AG04449 (cell line): ENCODE measurements at places on chromosomes 2 and 18.
A peak's percentile ranks its signal among the peaks of the same experiment; 100 is the strongest.

GRCh38 chr2:152580714-152581113, 136.5 kb downstream of the PRPF40A start:
- no peak for DNase-seq

DNA sequence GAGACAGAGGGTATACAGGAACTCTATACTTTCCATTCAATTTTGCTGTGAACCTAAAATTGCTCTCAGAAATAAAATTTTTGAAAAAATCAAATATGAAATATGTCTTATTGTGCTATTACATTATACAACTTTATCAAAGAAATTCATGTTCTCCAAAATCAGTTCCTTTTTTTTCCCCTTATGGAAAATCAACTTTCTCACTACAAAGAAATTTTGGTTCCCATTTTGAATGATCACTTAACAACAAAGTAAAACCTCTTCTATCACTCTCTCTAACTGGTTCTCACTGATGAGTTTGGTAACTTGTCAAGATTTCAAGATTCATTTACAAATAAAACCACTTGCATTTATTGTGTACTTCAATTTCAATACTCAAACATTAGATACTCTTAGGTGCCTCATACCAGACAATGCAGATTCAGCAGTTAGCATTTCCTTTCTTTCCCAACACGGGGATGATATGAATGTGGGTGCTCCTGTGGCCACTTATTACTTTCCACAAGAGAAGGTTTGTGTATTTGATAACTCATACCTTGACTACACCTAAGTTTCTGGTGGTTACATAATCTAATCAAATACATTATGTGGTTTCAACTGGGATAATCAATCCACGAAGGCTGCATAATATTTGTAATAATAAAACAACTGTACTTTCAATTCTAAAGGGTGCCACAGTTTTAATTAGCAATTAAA, 6.4 kb downstream of the PSME4 start:
- DNase-seq = no peak

DNA sequence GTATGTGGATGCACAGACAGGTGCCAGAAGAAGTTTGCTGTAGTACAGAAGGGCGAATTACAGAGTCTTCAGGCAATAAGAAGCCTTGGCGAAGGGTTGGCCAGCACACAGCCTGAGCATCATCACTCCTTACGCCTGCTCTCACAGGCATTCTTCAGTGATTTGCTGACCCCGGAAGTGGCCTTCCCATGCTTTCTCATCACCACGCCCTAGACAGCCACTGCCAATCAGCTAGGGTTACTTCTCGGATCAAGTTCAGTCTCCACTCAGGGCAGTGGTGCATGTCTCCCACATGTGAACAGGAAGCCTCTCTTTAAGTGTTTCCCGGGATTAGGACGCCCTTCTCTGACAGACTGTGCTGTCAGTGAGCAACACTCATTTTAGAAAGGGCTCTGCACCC, 81.8 kb downstream of the C1QL2 start:
- no peak for DNase-seq

- DNase-seq = no peak
Observed at GRCh38 chr2:102233132-102233884, 46.5 kb downstream of the IL1RL2 start.

DNA sequence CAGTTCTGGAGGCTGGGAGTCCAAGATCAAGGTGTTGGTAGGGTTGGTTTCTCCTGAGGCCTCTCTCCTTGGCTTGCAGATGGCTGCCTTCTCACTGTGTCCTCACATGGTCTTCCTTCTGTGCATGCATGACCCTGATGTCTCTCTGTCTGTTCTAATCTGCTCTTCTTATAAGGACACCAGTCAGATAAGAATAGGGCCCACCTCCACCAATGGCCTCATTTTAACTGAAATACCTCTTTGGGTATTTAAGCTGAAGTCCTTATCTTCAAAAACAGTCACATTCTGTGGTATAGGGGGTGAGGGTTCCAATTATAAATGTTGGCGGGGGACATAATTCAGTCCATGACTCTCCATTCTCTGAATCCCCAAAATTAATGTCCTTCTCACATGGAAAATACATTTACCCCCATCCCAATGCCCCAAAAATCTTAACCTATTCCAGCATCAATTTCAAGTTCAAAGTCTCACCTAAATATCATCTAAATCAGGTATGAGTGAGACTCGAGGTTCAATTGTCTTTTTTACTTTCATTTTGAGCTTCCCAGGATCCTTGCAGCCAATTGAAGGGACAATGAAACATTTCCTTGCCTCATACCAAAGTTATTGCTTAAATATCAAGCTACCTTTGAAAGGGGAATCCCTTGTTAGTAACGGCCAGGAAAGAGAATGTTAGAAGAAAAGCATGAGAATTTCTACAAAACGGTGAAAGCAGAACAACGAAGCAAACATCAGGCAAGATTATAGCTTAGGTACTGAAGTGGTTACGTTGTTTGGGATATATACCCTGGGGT, 20.6 kb upstream of the CNOT11 start:
- DNase-seq = no peak

DNA sequence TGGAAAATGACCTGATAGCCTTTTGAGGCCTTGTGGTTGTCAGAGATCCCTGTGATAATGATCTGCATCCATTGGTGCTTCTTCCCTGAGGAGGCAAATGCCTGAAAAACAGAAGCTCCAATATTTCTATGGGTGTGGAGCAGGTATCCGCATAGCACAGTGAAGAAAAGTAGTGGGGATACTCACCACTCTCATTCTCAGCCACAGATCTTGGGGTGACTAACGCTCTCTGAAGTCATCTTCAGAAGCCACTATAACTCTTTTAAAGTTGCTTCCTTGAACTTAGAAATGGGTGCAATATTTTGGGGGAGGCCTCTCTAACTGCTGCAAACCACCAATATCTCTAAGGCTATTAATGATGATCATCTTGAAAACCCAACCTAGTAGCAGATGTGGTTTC, 46.2 kb downstream of the ARHGAP15 start:
- no peak for DNase-seq

- no peak for DNase-seq
Observed at GRCh38 chr18:60064271-60064670, 164.5 kb downstream of the PMAIP1 start.

DNA sequence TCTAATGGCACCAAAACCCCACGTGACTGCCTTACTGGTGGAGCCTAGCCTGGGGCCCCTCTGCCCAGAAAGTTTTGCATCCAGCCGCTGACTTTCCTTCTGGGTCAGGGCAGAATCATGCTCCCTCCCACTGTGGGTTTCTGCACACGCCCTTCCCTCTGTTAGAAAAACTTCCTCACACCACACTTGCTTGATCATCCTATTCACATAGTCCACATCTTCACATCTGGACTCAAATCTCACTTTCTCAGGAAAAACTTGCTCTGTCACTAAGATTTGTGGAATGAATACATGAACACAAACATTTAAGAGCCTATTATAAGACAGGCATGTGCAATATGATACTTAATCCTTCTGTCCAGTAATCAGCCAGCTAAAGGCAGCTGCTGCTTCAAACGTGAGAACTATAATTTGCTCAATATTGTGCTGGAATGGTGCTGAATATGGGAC, 274.7 kb downstream of the RND3 start:
- DNase-seq = peak; percentile 55

DNA sequence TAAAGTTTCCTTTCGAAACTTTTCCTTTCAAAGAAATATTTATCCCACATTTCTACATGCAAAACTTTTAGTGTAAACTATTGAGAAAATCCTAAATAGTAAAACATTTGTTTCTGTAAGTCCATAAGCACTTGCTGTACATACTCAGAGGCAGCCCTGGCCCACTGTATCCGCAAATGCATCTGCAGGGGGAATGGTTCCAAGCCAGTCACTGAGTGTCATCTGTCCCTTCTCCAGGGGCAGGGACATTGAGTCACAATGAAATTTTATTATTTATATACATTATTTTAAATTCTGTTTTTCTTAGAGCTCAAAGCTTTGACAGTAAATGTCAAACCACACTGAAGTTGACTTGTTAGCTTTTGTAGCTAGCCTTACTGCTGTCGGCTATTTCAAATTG, 367.2 kb downstream of the MTX2 start:
- DNase-seq = no peak

DNA sequence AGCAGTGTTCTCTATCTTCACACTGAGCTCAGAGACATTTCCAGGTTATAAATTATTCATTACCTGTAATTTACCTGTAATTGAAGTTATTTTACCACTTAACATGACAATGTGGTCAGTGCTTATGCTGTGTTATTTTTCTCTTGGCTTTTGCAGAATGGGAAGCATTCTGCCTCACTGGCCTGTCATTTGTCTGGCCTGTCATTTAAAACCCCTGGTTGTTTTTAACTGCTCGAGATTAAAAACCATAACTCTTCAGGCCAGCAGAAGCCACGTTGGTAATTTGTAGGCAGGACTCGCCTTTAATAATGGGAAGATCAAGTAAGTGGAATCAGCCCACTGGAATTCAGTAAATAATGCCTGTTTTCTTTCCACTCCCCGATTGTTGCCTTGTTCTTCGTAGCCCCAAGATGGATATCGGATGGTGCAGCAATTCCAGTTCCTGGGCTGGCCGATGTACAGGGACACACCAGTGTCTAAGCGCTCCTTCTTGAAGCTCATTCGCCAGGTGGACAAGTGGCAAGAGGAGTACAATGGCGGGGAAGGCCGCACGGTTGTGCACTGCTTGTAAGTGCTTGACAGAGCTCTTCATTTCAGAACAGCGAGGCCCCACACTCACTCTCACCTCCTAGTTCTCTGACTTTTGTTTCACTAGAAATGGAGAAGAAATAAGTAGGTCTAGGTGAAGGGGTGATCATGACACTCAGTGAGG, 222.4 kb upstream of the RAB12 start:
- DNase-seq = no peak

DNA sequence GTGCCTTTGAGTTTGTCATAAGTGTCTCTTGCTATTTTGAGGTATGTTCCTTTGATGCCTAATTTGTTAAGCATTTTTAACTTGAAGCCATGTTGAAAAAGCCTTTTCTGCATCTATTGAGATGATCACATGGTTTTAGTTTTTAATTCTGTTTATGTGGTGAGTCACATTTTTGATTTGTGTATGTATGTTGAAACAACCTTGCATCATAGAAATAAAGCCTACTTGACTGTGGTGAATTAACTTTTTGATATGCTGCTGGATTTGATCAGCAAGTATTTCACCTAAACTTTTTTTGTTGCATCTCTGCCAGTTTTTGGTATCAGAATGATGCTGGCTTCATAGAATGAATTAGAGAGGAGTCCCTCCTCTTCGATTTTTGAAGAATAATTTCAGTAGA, 469.7 kb downstream of the CDH2 start:
- no peak for DNase-seq

- DNase-seq = no peak
Observed at GRCh38 chr2:70104231-70105111, 17.2 kb downstream of the PCBP1 start.

- no peak for DNase-seq
Observed at GRCh38 chr2:86445436-86445835, 4.3 kb downstream of the KDM3A start.

GRCh38 chr2:111045771-111046444, 74.8 kb upstream of the BCL2L11 start:
- DNase-seq = no peak

GRCh38 chr18:11425211-11425610, 184.2 kb upstream of the SLC35G4 start:
- DNase-seq = peak; percentile 33

- DNase-seq = peak; percentile 93
Observed at GRCh38 chr18:55381277-55381676, 206.7 kb downstream of the TCF4 start.
